ENCODE measurements at places on chromosomes 2 and 18. TPM values are rescaled to one million over a fixed set of nuclear protein-coding genes. Genes with fewer than 3 reads are reported as not detected.

- peak; percentile 26 for DNase-seq
Measured at GRCh38 chr18:74353169-74353775, 37.6 kb downstream of the C18orf63 start.

DNA sequence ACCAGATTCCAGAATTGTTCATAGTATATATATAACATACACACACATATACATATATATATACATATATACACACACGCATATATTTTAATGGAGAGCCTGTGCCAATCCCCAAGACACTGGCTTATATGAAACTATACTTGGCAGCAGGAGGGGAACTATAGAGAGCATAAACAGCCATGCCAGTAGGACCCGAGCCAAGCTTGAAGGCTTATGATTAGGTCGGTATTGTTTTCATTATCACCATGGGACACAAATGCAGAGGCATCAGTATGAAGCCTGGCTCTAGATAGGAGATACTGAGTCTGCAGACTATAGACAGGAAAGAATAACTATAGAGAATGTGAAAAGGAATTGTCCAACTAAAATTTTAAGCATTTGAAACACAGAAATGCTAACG, 181.2 kb downstream of the VWC2L start:
- DNase-seq, result no peak

GRCh38 chr2:134260713-134261112, 6.8 kb downstream of the MGAT5 start:
- DNase-seq, result no peak

DNA sequence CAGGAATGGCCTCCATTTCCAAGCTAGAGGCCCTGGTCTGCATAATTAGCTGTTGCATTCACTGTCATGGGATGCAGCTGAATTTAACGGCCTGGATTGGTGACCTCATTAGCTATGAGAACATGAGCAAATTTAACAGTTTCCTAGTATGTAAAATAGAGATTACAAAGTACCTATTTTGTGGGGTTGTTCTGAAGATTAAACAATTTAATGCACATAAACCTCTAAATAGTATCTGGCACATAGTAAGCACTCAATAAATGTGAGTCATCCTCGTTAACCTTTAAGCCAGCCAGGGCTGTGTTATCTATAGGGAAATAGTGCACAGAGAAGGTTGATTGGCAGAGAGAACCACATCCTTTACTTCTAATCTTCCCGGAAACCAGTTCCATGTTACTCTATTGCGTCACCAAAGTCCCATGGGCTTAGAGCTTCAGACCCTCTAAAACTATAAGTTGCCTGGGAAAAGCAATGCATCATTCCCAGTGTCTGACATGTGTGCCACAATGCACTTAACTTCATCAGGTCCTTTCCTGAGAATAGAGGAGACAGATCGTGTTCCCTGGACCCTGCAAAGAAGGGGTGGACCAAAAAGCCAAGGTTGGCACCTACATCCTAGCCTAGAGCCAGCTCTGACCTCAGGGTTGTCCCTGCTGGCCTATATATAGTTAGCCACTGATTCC, 196.5 kb downstream of the LNPK start:
- no peak for DNase-seq

- no peak for DNase-seq
Measured at GRCh38 chr2:20225294-20226151, 593 bp upstream of the SDC1 start.

GRCh38 chr18:39521164-39521563, 1955.6 kb upstream of the CELF4 start:
- no peak for DNase-seq

GRCh38 chr2:84850471-84850870, 30.4 kb downstream of the TRABD2A start:
- DNase-seq, result no peak

GRCh38 chr2:216807857-216808272, 52.0 kb downstream of the TNP1 start:
- no peak for DNase-seq

- DNase-seq, result no peak
Measured at GRCh38 chr2:235747786-235748091, 253.9 kb downstream of the AGAP1 start.

DNA sequence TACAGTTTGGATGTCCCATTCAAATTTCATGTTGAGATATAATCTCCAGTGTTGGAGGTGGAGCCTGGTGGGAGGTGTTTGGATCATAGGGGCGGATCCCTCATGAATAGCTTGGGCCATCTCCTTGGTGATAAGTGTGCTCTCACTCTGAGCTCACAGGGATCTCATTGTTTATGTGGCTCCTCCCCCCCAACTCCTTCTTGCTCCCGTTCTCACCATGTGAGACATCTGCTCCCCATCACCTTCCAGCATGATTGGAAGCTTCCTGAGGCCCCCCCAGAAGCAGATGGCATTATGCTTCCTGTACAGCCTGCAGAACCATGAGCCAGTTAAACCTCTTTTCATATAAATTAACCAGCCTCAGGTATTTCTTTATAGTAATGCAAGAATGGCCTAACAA, 3.0 kb upstream of the INPP1 start:
- DNase-seq, result no peak

- DNase-seq, result no peak
Measured at GRCh38 chr2:230794497-230794896, 70.2 kb upstream of the ITM2C start.

- no peak for DNase-seq
Measured at GRCh38 chr2:145654156-145654555, 1134.2 kb upstream of the ZEB2 start.

- no peak for DNase-seq
Measured at GRCh38 chr2:75035444-75036353, 77.3 kb downstream of the POLE4 start.

GRCh38 chr2:218320704-218321336, 28.5 kb upstream of the TMBIM1 start:
- DNase-seq, result no peak

GRCh38 chr2:206160125-206160806, 571 bp downstream of the EEF1B2 start:
- no peak for DNase-seq

GRCh38 chr2:138213084-138213483, 248.8 kb downstream of the HNMT start:
- no peak for DNase-seq

GRCh38 chr2:66512626-66513025, 77.7 kb downstream of the MEIS1 start:
- no peak for DNase-seq

DNA sequence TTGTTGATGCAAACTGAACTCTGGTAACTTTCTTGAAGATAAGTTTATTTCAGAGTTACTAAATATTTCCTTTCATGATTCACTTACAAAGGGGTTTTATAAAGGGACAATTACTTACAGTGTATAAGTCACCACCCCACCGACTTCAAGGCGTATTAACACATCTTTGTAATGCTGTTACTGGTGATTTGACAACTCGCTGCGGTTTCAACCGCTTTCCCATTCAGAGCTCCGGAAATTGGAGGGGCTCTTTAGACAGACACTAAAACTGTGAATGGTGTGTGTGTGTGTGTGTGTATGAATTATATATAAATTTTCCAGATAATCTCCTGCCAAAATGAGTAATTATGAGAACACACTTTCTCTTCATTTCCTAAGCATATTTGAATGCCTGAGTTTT, 4.9 kb downstream of the TM4SF20 start:
- DNase-seq, result no peak

GRCh38 chr2:217732992-217733391, 269.8 kb downstream of the TNS1 start:
- DNase-seq, result no peak

GRCh38 chr18:23714576-23714975, 25.3 kb downstream of the LAMA3 start:
- no peak for DNase-seq

DNA sequence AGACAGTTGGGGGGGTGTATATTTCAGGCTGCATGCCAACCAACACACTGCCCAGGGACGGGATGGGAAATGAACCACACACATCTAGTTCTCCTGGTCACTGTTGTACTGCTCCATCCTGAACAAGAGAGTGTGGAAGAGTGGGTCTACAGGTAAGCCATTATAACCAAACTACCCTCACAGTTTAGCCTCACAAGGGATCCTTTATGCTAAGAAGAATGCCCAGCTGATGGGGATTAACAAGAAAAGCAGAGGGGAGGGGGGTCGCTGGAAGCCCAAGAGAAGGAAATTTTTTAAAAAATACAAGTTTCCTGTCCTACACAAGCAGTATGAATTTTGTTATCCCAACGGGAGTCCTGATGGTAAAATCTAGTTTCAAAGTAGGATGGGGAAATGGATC, 16.1 kb downstream of the SPRED2 start:
- no peak for DNase-seq

DNA sequence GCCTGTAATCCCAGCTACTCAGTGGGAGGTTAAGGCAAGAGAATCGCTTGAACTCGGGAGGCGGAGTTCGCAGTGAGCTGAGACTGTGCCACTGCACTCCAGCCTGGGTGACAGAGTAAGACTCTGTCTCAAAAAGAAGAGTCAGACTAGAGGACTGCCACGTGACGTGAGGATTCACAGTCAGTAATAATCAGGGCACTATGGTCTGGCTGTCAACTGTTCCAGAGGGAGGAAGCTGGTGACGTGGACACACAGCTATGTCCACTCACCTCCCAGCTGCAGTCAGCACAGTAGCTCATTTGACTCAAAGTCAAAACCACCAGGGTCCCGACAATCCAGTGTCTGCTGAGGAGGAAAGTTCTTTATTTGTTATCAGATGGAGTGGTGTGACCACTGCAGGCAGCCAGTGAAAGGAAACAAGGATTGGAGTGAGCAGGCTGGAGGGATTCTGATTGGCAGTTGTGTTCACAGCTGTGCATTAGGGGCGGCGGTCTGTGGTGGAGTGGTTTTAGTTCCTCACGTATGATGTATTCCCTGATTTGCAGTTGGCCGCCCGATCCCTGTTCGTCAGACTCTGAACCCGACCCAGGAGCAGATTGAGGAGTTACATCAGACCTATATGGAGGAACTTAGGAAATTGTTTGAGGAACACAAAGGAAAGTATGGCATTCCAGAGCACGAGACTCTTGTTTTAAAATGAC, 37.9 kb downstream of the MOGAT1 start:
- peak; percentile 67 for DNase-seq

DNA sequence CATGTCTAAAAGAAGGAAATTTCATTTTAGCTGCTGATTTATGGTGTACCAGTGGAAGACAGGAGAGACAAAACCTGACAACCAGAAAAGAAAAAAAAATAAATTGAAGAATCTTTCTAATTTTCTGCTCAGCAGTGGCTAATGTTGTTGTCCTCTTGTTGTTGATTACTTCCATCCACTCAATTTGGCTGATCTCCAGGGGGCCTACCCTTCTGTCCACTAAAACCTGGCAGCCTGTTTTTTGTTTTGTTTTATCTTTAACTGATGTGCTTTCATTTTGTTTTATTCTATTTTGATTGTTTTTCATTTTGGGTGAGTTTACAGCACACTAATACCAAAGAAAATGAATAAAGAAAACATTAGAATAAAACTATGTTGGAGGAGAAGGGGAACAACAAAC, 27.4 kb downstream of the TFPI start:
- DNase-seq, result no peak

DNA sequence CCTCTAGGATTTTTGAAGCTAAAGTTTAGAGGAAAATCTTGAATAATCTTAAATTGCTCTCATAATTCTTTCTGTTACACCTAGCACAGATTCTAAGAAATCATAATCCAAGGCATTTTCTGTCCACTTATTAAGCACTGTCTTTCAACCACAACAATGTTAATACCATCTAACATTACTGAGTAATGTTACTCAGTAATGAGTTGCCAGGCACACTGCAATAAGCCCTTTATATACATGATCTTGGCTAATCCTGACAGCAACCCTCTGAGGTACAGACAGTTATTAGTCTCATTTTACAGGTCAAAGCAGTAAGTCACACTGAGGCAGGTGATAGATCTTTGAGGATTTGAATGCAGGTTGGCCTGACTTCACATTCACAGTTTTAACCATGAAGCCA, 291.9 kb downstream of the ALK start:
- DNase-seq, result no peak

- DNase-seq, result no peak
Measured at GRCh38 chr2:27214941-27215340, 2.2 kb upstream of the CAD start.

DNA sequence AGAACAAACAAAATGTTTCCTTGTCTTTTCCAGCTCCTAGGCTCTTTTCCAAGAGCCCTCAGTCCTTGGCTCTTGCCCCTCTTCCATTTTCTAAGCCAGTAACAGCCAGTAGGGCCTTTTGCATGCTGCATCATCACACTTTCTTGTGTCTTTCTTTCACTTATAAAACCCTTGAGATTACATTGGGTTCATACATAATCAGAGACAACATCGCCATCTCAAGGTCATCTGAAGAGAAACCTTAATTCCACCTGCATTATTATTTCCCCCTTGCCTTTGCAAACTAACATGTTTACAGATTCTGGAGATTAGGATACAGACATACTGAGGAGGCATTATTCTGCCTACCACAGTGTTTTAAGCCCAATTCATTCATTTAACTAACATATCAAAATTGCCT, 697.3 kb downstream of the TRIB2 start:
- DNase-seq, result no peak

GRCh38 chr2:84938194-84938879, 32.6 kb upstream of the KCMF1 start:
- no peak for DNase-seq

DNA sequence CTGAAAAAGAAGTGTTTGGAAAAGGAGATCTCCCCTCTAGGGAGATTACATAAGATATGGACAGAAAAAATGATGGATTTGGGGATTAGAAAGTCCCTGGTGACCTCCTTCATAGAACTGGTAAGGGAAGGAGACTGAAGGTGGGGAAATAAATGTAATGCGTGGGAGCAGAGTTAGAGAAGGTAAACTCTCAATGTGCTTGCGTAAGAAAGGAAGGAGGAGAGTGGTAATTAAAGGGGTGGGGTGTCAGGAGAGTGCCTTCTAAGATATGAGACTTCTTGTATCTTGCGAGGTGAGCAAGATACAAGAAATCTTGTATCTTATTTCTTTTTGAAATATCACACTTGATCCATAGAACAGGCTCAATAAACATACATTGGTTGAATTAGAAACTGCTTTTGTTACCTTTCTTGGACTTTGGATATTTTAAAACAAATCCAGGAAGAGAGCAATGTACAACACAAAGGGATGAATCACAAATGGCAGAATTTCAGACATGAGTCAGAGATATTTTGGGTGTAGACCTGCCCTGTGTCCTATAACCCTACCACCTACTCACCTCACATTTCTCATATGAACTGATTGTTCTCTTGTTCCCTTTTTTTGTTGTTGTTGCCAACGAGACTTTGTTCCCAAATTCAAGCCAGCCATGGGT, 342.4 kb downstream of the INSIG2 start:
- no peak for DNase-seq

- DNase-seq, result no peak
Measured at GRCh38 chr2:147679955-147680531, 164.8 kb upstream of the ACVR2A start.

GRCh38 chr18:24678626-24679025, 218.2 kb downstream of the HRH4 start:
- DNase-seq, result no peak

DYNAP gene
- not detected for total RNA-seq

HSPE1 gene
- total RNA-seq, result 26.3 TPM

KIAA2012 gene
- not detected for total RNA-seq

CCDC85A gene
- 4.2 TPM for total RNA-seq

TSPYL6 gene
- total RNA-seq, result not detected

DAW1 gene
- 1.2 TPM for total RNA-seq

GPR35 gene
- total RNA-seq, result 5.8 TPM

NOL4 gene
- total RNA-seq, result not detected

EFR3B gene
- total RNA-seq, result 1.4 TPM

SULT1C4 gene
- 2.8 TPM for total RNA-seq

SCYGR3 gene
- total RNA-seq, result not detected

POMC gene
- 5.7 TPM for total RNA-seq

ANKRD36 gene
- total RNA-seq, result 54.3 TPM

TMEM200C gene
- total RNA-seq, result not detected

EHBP1 gene
- 28.4 TPM for total RNA-seq

LRRC30 gene
- total RNA-seq, result not detected

EPB41L5 gene
- total RNA-seq, result 15.4 TPM

Data from thoracic aorta (tissue), 2 donors.